Hematopoietic multipotent progenitor cell treated with erythropoietin and hydrocortisone succinate and interleukin-3 and kit ligand, for 4 days (in vitro differentiated cells): ENCODE measurements at places on chromosomes 4 and X.

GRCh38 chrX:38561951-38562719, 793 bp downstream of the TSPAN7 start:
- DNase-seq, result peak; percentile 5

DNA sequence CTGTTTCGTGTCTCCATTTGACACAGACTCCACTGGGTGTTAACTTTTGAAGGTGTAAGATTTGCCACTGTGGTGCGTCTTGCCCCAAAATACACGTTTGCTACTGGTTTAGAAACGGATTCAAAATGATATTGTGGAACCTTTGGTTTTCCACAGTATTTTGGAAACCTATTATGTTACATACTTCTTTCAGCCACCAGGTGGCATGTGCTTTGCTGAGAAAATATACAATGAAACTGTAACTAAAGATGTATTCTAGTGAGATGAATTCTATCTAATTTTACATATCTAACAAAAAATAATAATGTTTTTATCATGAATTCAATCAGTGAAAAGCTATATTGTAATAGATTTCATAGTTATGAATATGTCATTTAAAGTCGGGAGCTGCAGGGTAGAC, 28.4 kb upstream of the SLITRK4 start:
- DNase-seq, result peak; percentile 42

GRCh38 chr4:1218634-1219565, 30.0 kb downstream of the CTBP1 start:
- peak; percentile 65 for DNase-seq

DNA sequence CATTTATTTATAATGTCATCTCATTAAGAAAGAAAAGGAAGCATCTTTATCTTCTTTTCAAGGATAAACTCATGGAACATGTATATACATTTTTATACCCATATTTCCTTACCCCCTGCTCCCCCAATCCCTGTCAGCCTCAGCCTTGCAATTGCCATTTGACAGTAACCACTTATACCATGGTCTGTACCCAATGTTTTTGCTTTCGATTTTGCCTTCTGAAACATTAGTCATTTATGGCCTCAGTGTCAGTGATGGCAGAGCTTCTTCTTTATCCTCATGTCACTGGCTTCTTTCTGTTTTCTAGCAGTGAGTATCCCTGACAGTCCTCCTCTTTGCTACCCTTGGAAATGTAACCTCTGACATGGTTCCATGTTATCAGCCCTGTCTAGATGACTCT, 228.4 kb downstream of the SPRY1 start:
- no peak for DNase-seq

GRCh38 chr4:150136481-150136880, 58.2 kb downstream of the DCLK2 start:
- peak; percentile 27 for DNase-seq

DNA sequence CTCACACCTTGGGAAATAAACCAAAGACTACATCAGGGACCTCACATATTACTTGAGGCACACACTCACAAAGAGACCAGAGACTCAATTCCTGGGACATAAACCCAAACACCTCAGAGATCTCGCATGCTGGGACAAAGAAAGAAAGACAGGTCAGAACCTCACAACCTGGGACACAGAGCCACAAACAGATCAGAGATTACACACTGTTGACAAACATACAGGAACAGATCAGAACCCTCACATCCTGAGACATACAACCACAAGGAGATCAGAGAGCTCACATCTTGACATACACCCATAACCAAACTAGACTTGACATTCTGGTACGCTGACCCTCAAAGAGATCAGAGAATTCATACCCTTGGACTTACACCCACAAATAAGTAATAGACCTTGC, 17.3 kb downstream of the SUV39H1 start:
- DNase-seq, result no peak

- DNase-seq, result no peak
Measured at GRCh38 chr4:62470421-62470983, 1270.4 kb downstream of the ADGRL3 start.
